ENCODE measurements at places on chromosomes 6 and 20.
A peak's percentile ranks its signal among the peaks of the same experiment; 100 is the strongest.

DNA sequence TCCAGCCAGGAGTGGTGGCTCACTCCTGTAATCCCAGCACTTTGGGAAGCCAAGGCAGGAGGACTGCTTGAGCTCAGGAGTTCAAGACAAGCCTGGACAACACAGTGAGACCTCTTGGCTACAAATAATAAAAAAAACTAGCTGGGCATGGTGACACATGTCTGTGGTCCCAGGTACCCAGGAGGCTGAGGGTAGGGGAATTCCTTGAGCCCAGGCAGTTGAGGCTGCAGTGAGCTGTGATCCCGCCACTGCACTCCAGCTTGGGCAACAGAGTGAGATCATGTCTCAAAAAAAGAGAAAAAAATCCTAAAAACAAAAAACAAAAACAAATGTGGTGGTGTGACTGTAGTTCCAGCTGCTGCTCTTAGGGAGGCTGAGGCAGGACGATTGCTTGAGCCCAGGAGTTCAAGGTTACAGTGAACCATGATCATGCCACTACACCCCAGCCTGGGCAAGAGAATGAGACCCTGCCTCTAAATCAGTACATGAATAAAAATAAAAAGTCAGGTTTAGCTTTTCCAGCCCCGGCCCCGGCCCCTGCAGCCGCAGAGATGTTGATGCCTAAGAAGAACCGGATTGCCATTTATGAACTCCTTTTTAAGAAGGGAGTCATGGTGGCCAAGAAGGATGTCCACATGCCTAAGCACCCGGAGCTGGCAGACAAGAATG is 13.5 kb upstream of the SNRPC start:
- peak; percentile 53 for DNase-seq

DNA sequence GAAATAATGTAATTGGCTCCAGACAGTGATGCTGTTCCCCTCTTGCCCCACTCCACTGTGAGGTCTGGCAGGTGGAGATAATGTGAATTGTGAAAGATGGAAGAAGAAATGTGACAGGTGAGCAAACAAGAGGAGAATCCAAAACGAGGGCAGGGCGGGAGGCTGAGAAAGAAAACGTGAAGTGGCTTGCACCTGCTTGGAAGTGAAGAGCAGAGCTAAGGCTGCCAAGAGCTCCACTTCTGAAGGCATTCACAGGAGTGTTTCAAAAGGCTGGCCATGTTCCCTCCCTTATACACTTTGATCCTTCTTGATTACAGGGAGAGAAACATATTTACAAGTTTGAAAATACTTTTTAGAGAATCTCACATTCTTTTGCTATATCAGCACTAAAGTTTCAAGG is 359.4 kb downstream of the EPHA7 start:
- DNase-seq = no peak

DNA sequence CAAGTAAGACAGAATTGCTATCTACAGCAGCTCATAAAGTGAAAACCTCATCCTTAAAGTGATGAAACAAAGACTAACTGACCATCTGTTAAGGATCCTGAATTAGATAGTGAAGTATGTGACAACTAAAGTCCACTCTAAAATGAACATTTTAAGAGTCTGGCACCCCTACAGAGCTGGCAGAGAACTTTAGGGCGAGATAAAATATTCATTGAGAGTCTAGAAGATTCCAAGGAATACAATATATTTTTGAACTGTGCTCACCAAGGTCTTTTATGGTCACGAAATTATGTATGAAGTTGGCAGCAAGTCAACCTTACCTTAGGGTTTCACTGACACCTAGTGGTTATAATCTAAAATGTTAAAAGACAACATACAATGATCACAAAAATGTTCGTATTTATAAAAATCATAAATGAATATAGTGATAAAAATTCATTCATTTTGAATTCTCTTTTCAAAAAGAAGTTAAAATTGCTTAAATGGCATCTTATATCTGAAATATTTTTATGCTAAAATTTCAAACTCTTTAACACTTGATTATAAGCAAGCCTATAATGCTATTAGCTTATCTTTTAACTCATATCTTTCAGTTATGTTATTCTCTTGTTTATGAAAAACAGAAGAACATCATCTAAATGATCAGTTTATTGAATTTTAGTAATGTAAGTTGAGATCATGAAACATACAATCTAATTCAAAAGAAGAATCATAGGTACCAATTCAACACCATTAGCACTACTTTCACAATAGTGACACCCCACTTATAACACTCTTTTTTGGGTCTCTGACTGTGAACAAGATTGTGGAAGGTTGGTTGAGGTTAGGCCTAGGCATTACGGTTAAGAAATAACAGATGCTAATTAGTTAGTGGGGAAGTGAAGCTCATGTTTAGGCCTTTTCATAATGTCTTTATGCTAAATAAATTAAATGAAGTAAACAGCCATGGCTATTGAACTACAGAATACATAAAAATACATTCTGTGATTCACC is 27.5 kb downstream of the RSPH3 start:
- no peak for DNase-seq

DNA sequence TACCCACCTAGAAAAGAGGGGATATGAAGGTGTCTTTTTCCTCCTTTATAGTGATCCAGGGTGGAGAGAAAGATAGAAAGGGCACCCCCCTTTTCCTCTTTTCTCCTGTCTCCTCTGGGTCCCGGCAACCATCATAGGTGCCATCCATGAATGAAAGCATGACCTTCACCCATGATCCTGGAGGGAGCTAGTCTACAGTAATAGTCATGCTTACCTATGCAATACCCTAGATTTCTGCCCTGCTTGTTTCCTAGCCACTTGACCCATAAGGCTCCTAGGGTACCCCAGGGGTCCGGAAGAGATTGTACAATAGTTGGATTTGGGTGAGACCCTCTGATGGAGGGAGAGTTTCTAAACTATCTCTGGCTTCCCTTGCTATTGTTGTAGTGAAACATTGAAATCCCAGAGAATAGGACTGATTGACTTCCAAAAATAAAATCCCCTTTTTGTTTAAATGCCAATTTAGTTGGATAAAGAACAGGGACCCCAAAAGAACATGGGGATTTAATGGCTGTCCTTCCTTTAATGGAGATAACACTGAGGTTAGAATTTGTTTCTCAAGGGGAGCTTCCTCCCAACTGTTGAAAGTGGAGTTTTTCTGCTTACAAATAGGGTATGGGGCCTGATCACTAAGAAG is 366.8 kb upstream of the KHDRBS2 start:
- no peak for DNase-seq

DNA sequence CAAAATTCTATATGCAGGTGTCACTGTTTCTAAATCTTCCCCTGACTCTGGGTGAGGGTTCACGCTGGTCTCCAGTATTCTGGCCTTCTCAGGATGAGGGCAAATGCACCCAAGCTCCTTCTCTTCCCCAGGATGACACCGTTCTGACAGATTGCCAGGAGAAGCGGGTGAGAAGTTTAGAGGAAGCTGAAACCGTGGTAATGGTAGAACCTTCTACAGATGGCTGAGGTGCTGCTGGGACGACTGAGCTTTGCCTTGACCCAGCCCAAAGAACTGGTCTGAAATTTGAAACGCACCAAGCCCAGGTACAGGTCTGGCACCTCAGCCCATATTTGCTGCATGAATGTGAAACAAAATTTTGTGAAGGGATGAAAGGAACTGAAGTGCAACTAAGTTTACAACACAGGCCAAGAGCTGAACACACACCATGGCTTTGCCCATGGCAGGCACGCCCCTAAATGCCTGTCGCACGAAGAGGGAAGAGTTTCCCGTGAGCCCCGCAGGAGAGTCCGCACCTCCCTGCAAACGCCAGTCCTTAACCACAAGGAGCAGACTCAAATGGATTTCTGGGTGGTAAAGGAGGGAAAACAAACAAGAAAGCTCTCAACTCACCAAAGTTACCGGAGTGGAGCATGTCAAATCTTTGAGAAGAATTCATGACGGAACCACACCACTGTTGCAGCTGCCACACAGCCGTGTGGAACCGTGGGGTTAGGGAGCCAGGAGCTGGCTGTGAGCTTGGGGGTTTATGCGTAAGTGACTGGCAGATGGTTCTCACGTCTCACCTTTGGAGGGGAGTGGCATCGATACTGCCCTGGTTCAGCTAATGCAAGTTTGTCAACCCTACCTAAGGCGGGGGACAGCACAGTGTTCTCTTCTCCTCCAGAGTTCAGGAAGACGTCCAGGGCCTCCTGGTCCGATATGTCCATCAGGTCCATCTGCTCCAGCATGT is 138.9 kb downstream of the DTNBP1 start:
- DNase-seq = peak; percentile 47

- DNase-seq = no peak
Observed at GRCh38 chr6:129130106-129130505, 247.2 kb downstream of the LAMA2 start.

DNA sequence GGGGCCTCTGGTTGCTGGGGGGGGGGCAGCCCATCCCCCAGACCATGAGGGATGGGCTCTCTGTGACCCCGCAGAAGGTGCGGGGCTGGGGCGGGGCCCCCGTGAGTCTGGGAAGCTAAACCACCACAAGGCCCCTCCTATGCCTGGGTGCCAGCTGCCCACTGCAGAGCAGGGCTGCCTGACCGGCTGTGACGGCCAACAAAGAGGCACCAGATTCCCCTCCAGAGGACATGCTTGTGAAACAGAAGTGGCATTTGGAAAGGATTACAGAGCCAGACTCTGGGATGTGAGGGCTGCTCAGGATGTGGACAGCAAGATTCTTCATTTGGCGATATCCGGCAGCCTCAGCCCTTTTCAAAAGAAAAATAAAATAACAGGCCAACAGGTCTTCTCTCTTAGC is 16.5 kb upstream of the NTSR1 start:
- no peak for DNase-seq

GRCh38 chr6:10230531-10230930 is 184.3 kb downstream of the TFAP2A start:
- no peak for DNase-seq

DNA sequence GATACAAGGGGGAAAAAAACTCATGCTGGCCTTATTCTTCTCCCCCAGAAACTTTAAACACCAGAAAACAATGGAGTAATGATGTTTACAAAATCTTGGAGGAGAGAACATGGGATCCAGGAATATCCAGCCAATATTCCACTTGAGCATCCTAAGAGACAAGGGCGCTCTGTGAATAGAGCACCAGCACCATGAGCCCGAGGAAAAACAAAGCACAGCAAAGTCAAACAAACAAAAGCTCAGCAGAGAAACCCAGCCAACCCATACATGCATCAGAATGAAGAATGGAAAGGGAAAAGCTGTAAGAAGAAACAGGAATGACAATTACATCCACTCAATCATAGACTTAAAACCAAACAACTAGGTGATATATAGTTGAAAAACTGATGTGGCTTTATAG is 4.6 kb upstream of the NAA20 start:
- no peak for DNase-seq

DNA sequence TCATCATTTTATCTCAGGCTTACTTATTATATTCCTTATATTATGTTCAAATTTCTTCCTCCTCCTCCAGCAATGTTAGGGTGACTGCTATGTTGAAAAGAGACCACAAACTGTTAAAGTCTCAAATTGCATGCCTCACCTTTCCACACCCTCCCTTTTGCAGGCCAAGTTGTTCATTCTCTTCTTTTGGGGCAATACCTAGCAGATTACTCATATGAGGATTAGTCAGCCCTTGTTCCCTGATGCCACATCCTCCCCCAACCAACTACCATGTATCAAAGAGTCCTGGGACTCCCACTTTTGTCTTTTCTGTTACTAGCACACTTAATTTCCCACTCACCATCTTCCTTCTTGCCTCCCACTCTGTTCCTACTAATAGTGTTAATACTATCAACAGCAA is 434.7 kb downstream of the BCKDHB start:
- no peak for DNase-seq

GRCh38 chr20:32429343-32429742 is 71.2 kb downstream of the ASXL1 start:
- no peak for DNase-seq

GRCh38 chr6:125749173-125749864 is at the start of gene HEY2:
TSS of gene HEY2 (plus strand) at chr6:125749632. CDS start at chr6:125749777, 145 bp downstream.
- DNase-seq = peak; percentile 97

- DNase-seq = no peak
Observed at GRCh38 chr6:82095091-82095490, 152.5 kb downstream of the IBTK start.

- peak; percentile 24 for DNase-seq
Observed at GRCh38 chr6:42393339-42393738, 58.4 kb downstream of the TRERF1 start.

- DNase-seq = no peak
Observed at GRCh38 chr6:111709615-111710398, 104.1 kb upstream of the TRAF3IP2 start.

DNA sequence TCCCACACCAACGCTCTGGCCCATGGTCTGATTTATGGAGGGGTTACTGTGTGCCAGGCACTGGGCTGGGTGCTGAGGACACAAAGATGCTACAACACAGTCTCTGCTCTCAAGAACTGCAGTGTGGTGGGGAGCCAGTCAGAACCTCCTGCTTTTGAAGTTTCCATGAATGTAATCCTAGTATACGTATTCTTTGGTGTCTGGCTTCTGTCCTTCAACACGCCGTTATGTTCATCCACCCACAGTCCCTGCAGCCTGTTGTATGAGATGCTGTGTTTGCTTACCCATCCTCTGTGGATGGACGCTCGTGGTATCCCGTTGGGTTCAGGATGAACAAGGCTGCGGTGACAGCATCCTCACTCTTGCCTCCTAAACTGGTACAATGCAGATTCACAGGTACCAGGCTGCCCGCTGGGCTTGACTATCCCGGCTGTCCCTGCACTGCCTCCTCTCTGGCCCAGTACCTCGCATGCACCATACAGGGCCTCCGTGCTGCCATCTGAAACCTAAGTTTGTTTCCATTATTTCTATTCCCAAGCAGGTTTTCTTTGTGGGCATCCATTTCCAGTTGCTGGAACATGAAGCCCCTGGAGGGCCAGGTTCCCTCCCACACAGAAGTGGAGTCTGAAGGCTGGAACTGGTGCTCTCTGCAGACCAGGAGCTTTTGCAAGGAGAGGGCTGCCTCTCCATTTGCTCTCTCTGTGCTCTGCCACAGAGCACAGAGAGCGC is 364.5 kb downstream of the ZFAND3 start:
- peak; percentile 74 for DNase-seq

DNA sequence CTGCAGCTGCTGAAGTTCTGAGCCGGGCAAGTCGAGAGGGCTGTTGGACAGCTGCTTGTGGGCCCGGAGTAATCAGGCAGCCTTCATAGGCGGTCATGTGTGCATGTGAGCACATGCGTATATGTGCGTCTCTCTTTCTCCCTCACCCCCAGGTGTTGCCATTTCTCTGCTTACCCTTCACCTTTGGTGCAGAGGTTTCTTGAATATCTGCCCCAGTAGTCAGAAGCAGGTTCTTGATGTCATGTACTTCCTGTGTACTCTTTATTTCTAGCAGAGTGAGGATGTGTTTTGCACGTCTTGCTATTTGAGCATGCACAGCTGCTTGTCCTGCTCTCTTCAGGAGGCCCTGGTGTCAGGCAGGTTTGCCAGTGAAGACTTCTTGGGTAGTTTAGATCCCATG is 21.2 kb upstream of the MAPK13 start:
- no peak for DNase-seq
